ENCODE measurements at places on chromosomes 2 and 18.

DNA sequence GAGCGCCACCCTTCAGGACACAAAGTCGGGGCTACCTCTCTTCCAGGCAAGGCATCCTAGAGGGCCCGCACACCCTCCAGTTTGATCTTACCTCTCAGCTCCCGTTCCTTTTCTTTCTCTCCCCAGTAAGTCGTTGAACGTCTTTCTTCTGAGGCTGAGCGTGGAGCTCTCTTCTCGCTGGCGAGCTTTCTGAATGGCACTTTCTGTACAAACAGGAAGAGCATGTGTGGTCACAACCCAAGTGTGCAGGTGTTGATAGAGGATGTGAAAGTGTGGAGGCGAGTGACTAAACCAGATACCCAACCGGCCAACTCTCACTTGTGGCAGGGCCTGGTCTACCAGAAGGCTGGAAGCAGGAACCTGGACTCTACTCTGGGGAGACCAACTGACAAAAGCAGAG lies at the start of gene AFF3:
AFF3 (minus strand) TSS at position 198 of the 400 bp plus-strand sequence. CDS start 38,136 bp downstream, outside the sequence.
- DNase-seq = peak; percentile 4

GRCh38 chr2:239834143-239834542 lies 191.0 kb downstream of the NDUFA10 start:
- DNase-seq = no peak

DNA sequence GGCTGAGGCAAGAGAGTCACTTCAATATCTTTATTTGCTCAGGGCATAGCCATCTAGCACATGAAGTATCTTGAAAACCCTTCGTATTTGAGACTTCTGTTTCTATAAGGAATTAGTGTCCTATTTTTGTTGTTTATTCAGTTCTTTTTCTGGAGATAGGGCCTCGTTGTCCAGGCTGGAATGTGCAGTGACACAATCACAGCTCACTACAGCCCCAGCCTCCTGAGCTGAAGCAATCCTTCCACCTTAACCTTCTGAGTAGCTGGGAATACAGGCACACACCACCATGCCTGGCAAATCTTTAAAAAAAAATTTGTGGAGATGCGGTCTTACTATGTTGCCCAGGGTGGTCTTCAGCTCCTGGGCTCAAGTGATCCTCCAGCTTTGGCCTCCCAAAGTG lies 50.6 kb downstream of the PSMD14 start:
- no peak for DNase-seq

DNA sequence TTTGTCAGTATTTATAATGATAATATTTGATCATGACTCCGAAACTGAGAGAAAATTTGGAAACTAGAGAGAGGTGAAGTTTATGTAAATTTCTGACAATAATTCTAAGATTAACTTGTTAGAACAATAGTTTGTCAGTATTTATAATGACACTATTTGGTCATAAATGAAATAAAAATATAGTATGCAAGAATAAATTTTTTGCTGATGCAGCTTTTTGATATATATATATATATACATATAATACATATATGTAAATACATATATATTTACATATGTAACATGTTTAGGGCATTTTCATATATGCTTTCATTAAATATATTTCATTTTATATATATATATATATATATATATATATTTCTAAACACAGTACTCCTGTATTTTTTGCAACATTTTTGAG lies 1158.1 kb downstream of the LRP1B start:
- no peak for DNase-seq

DNA sequence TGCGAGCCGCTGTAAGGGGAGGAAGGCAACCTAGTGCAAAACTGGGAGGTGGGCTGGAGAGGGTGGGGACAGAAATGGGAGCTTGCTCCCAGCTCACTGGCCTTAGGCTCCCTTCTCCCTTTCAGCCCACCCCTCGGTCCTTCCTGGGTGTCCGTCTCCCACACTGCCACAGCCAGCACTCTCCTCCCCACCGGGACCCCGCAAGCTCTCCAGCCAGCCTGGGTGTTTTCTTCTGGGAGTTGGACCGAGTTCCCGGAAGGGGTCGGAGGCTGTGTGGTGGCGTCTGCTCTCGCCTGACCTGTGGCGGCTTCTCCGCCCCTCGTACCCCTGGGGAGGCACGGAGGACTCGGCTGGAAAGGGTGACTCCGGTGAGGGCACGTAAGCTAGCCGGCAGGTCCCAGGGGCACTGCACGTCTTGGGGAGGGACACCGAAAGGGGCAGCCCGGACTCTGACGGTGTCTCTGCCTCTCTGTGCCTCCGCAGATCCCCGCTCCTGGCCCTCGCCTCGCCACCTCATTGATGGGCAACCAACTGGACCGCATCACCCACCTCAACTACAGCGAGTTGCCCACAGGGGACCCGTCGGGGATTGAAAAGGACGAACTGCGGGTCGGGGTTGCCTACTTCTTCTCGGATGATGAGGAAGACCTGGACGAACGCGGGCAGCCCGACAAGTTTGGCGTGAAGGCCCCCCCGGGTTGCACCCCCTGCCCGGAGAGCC lies 1.1 kb downstream of the LRATD1 start:
- DNase-seq = no peak

GRCh38 chr2:202035089-202035940 lies 1.7 kb downstream of the FZD7 start:
- DNase-seq = no peak

- no peak for DNase-seq
Measured at GRCh38 chr2:74291218-74291544, 52.0 kb downstream of the SLC4A5 start.

DNA sequence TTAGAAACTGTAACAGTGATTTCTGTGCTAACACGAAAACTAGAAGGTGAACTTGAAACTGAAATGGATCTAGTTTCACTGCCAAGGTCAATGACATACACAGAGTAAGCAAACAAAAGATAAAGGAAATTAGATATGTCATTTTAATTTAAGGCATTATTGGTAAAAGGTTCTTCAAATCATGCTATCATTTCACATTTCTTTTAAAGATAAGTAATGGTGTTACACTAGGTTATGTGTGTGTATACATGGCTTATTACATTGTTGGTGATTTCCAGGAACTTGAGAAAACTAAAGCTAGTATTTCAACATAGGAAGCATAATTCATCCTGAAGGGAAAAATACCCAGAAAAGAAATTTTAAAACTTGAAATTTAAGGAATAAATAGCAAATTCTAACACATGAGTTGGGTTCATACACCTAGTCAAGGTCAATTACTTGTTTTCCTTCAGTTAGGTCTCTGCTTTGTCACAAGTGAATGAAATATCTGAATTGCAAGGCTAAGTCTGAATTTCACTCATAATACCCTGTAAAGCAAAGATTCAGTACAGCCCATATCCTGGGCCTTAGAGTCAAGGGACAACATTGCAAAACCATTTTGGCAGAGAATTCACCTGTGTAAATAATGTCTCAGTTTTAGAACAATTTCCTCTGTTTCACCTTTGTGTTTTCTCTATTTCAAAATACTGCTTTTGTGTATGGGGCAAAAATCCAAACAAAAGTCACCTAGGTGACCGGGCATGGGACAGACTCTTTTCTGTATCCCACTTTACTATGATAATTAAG lies 141.6 kb downstream of the SRBD1 start:
- DNase-seq = no peak

DNA sequence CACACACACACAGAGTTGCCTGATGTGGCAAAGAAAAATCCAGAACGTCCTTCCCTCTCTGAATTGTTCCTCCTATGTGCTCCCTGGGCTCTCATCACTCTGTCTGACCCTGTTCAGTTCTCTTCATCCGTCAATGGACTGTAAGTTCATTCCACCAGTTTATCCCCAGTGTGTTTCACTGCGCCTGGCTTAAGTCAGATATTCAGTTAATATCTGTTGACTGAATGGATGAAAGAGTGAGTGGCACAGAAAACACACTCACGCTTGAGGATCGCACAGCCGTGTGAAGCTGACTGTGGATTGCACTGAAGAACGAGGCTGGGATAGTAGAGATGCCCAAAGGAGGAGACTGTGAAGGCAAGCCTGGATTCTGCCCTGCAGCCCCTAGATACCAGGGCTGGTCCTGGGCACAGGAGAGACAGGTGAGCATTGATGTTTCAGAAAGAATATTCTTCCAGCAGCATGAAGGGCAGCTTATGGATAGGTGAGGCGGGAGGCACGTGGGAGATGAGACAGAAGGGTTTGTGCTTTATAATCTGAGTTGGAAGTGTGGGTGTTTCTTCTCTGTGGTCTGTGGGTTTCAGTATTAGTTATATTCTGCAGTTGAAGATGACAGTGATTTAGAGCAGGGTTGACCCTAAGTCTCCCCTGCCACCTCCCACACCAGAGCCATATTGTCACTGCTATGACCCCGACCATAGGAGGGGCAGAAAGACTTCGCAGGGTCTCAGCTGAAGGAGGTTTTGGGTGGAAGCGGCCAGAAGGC lies 129.9 kb downstream of the SOCS6 start:
- DNase-seq = no peak

- no peak for DNase-seq
Measured at GRCh38 chr18:24015639-24016631, 1.4 kb downstream of the TTC39C start.

GRCh38 chr2:206718296-206718695 lies at the start of gene DYTN:
Gene DYTN (minus strand): TSS chr2:206718396. CDS start chr2:206718279, 117 bp downstream.
- DNase-seq = no peak

DNA sequence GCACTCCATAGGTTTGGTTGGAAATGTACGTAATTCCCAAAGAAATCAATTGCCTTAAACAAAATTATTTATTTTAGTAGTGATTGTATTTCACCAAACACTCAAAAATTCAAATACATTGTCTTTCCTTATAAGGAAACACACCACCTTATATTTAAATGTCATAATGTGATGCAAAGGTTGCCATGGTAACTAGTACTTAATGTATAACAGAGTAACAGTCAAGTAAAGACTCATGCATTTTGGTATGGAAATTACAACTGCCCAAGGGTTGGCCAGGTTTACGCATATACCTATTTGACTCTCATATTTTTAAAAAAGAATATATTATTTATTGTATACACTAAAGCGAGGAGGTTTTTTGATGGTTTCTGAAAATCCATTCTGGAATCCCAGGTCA lies 231.2 kb downstream of the TCF4 start:
- no peak for DNase-seq

DNA sequence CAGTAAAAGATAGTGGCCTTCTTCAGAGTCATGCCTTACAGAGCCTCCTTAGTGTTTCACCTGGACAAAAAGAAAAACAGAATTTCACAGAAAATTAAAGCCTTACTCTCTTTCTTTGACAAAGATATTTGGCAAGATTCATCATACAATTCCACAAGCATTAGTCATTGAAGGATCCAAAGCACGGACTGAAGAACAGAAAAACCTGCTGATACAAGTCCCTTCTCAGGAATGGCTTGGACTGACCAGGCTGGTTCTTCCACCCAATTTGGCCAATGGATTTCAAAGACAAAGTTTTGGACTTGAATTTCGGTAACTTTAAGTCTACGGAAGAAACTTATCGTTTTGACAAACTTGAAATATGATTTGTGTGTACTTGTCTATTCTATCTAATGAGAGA lies 39.1 kb upstream of the GALNT3 start:
- no peak for DNase-seq

GRCh38 chr18:10579079-10579867 lies 53.4 kb downstream of the NAPG start:
- DNase-seq = no peak

DNA sequence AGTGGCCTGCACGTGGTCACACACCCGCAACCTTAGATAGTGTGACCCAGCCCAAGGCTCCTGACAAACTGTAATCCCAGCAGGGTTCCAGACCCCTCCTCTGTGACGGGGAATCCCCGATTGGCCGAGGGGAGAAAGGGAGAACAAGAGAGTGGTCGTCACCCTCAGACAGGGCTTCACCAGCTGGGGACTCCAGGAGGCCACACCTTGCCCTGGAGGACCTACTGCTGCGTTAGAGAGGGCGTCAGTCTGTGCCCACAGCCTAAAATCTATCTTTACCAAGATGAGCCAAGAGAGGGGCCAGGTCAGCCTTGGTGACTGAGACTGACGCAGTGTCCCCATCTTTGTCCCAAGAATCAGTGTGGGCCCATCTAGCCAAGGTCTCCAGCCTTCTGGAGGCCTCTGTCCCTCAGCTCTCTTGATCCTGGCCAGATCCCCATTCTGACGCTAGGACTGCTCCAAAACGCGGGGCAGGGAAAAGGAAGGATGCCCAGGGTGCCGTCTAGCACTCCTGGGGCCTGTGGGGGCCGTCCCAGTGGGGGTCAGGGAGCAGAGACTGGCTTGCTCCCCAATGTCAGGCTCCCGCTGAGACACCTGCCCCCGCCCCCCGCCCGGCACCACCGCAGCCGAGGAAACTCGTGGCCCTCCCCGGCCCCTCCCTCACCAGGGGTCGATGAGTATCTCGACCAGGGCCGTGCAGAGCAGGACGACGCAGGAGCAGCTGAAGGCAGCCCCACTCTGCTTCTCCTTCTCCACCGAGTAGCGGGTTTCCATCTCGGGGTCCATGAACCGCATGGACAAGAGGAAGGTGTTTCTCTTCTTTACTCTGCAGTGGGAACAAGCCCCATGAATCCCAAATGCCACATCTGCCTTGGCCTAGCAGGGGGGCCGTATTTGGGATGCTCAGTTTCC lies 40.9 kb downstream of the CENPO start:
- no peak for DNase-seq

Data from stimulated activated CD8-positive, alpha-beta memory T cell treated with anti-CD3 and anti-CD28 coated beads, Interleukin-7, amount 100 ng/mL, for 1 hour (primary cell).